ENCODE measurements at places on chromosomes 3 and 15. TPM values are rescaled to one million over a fixed set of nuclear protein-coding genes. Genes with fewer than 3 reads are reported as not detected.

GOLGA8K gene
- 0.75 TPM for total RNA-seq

GOLGA8M gene
- 2.7 TPM for total RNA-seq

ATP2C1 gene
- 69.2 TPM for total RNA-seq

FBXW12 gene
- not detected for total RNA-seq

C2CD4B gene
- not detected for total RNA-seq

CFAP161 gene
- total RNA-seq, result not detected

SLC24A5 gene
- total RNA-seq, result not detected

LRRC28 gene
- 27.6 TPM for total RNA-seq

- DNase-seq, result no peak
- no peaks in the 10 kb centered on the region for H3K4me1 ChIP-seq
- peaks cover 7% of the 10 kb centered on the region for H3K36me3 ChIP-seq
- no peak overlapping the region for H3K27ac ChIP-seq
- no peak overlapping the region for H3K4me3 ChIP-seq
Measured at GRCh38 chr15:74598126-74598842, 17.4 kb upstream of the CLK3 start.

- H3K4me1 ChIP-seq, result no peaks in the 10 kb centered on the region
- H3K4me3 ChIP-seq, result no peak overlapping the region
- H3K27ac ChIP-seq, result no peak overlapping the region
- peaks cover 13% of the 10 kb centered on the region for H3K27me3 ChIP-seq
Measured at GRCh38 chr15:101805605-101806345, 2.5 kb downstream of the OR4F6 start.

GRCh38 chr15:81292523-81293001 is 31.4 kb downstream of the STARD5 start:
- no peak for DNase-seq
- peaks cover 21% of the 10 kb centered on the region for H3K27me3 ChIP-seq
- peaks cover 3% of the 10 kb centered on the region for H3K4me1 ChIP-seq
- H3K4me3 ChIP-seq, result no peak overlapping the region
- H3K27ac ChIP-seq, result no peak overlapping the region

GRCh38 chr15:23857028-23857641 is 170.0 kb upstream of the NDN start:
- H3K4me1 ChIP-seq, result no peaks in the 10 kb centered on the region
- no peaks in the 10 kb centered on the region for H3K27me3 ChIP-seq
- no peaks in the 10 kb centered on the region for H3K36me3 ChIP-seq
- H3K4me3 ChIP-seq, result no peak overlapping the region
- DNase-seq, result no peak

DNA sequence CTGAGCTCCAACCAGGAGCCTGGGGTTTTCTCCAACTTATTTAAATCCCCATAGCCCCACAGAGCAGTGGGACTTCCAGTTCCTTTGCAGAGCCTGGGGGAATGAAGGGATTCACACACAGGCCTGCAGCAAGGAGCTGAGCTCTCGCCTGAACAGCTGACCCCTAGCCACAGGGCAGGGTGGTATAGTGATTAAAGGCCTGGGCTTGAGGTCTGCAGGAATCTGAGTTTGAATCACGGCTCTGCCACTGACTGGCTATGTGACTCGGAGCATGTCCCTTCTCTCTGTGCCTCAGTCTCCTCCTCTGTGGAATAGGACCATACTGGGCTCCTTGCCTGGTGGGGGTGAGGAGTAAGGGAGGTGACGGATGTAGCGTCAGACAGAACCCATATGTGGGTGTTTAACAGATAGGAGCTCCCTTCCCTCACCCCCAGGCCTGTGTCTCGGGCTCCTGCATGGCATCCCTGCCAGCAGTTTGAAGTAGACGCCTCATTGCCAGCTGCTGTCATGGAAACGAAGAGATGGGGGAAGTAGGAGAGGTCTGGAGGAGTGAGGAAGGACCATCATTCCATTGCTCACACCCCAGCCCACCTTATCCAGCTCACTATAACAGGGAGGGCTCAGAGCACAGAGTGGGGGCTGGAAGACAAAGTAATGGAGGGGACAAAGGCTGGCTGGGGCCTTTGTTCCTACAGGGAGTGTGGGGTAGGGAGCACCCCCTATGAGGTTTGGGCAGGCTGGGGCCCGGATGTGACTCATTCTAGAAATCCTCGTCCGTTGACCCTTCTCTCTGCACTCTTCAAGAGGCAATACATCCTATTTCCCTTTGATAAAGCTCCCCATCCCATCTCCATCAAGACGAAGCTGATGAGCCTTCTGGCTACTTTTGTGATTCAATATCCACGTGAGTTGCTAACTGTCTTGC is 14.8 kb downstream of the HRH1 start:
- peak overlapping the region; percentile 59 for H3K27ac ChIP-seq
- peaks cover 59% of the 10 kb centered on the region for H3K4me1 ChIP-seq
- H3K36me3 ChIP-seq, result peaks cover 11% of the 10 kb centered on the region
- no peaks in the 10 kb centered on the region for H3K27me3 ChIP-seq
- H3K4me3 ChIP-seq, result no peak overlapping the region
- DNase-seq, result no peak

DNA sequence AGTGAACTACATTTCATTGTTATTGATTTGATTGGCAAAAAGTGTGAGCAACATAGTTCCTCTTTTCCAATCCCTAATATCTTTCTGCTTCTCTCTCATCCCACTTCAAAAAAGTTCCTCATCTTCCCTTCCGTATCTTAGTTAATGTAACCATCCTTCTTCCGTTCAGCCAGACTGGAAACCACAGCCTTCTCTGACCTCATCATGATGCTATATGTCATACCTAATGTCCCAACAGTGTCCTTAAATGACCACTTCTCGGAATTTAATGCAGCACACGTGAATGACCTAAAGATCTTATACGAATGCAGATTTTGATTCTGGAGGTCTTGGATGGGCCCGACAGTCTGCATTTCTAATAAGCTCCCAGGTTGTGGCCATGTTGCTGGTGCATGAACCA is 320.3 kb upstream of the SATB1 start:
- no peaks in the 10 kb centered on the region for H3K27me3 ChIP-seq
- H3K4me1 ChIP-seq, result no peaks in the 10 kb centered on the region
- no peak overlapping the region for H3K27ac ChIP-seq
- no peak overlapping the region for H3K4me3 ChIP-seq
- H3K36me3 ChIP-seq, result no peaks in the 10 kb centered on the region

- H3K4me1 ChIP-seq, result peaks cover 12% of the 10 kb centered on the region
- no peak for DNase-seq
- no peak overlapping the region for H3K4me3 ChIP-seq
- peaks cover 39% of the 10 kb centered on the region for H3K36me3 ChIP-seq
- H3K27ac ChIP-seq, result peak overlapping the region; percentile 32
- H3K27me3 ChIP-seq, result no peaks in the 10 kb centered on the region
Measured at GRCh38 chr3:57659004-57659673, 33.7 kb downstream of the DENND6A start.

DNA sequence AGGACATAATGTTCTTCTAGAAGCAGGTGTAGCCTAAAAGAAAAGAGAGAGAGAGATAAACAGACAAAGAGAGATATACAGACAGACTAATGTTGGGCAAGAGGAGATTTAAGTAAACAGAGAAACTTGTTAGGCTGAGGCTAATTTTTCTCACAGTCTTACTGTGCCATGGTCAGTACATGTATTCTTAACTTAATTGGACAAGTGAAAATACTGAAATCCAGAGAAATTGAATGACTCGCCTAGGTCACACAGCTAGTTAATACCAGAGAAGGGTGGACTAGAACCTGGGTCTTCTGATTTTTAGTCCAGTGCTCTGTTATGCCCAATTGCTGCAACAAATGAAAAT is 6.7 kb upstream of the ZNF609 start:
- H3K4me3 ChIP-seq, result no peak overlapping the region
- no peak overlapping the region for H3K27ac ChIP-seq
- peaks cover 24% of the 10 kb centered on the region for H3K36me3 ChIP-seq
- peaks cover 5% of the 10 kb centered on the region for H3K4me1 ChIP-seq
- no peak for DNase-seq
- no peaks in the 10 kb centered on the region for H3K27me3 ChIP-seq

GRCh38 chr3:33877187-33877586 is 78.8 kb downstream of the PDCD6IP start:
- peaks cover 8% of the 10 kb centered on the region for H3K4me1 ChIP-seq
- DNase-seq, result no peak
- H3K27ac ChIP-seq, result no peak overlapping the region
- peaks cover 9% of the 10 kb centered on the region for H3K27me3 ChIP-seq
- peaks cover 5% of the 10 kb centered on the region for H3K36me3 ChIP-seq
- no peak overlapping the region for H3K4me3 ChIP-seq

DNA sequence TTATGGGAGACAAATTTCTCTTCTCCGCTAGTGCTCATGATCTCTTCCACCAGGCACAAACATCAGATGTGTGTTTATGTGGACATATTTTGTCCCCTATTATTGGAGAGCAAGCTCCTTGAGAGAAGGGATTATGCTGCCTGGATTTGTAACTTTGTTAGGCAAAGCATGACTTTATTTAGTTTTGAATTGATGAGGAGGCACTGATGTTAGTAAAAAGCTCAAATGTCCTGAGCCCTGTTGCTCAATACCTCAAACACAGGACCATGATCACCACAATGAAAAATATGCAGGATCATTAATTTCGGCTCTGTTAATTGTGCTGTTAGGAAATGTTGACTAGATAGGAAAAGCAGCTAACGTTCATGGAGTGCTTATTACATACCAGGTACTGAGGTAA is 29.1 kb downstream of the SCG5 start:
- peak overlapping the region; percentile 93 for H3K27ac ChIP-seq
- no peaks in the 10 kb centered on the region for H3K36me3 ChIP-seq
- no peak overlapping the region for H3K4me3 ChIP-seq

DNA sequence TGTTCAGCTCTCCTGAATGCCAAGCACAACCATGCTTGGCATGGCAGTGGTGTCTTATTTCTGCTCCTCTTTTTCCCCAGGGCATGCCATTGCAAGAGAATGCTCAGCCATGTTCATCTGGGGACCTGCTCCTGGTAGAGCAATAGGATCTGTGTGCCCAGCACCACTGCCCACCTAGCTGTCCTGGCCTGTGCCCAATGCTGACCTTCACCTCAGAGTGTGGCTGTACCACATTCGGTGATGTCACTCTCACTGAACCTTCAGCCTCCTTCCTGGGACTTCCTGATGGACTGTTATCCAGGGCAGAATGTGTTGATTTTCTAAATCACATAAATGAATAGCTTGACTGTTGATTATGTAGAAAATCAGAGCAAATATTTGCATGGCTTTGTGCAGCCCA is 42.0 kb downstream of the AGTR1 start:
- DNase-seq, result no peak
- no peaks in the 10 kb centered on the region for H3K27me3 ChIP-seq
- no peaks in the 10 kb centered on the region for H3K36me3 ChIP-seq
- H3K4me3 ChIP-seq, result no peak overlapping the region

DNA sequence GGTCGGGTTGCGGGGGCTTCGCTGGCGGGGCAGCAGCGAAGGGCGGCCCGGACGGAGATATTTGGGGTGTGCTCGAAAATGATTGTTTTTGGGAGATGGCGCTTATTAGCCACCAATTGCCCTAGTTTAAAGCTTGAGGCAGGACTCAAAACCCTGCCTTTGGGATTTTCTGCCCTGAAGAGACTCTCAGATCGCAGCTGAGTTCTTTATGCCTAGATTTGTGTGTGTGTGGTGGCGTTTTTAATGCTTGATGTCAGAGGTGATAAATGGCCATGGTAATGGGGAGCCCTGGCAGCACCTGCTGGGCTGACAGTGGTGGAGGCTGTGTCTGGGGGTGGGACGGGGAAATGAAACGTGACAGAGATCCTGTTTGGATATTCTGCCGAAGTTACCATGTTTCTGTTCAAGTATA is 604 bp downstream of the KCTD6 start:
- H3K27me3 ChIP-seq, result no peaks in the 10 kb centered on the region
- peaks cover 71% of the 10 kb centered on the region for H3K4me1 ChIP-seq
- no peak for DNase-seq
- H3K4me3 ChIP-seq, result peak overlapping the region; percentile 93
- peak overlapping the region; percentile 70 for H3K27ac ChIP-seq
- no peaks in the 10 kb centered on the region for H3K36me3 ChIP-seq

- peaks cover 5% of the 10 kb centered on the region for H3K4me1 ChIP-seq
- no peak overlapping the region for H3K4me3 ChIP-seq
- H3K36me3 ChIP-seq, result peaks cover 28% of the 10 kb centered on the region
- H3K27me3 ChIP-seq, result no peaks in the 10 kb centered on the region
- DNase-seq, result no peak
Measured at GRCh38 chr3:146529021-146529420, 15.4 kb downstream of the PLSCR1 start.

GRCh38 chr3:166388321-166388720 is 551.1 kb upstream of the BCHE start:
- no peak overlapping the region for H3K4me3 ChIP-seq
- no peaks in the 10 kb centered on the region for H3K36me3 ChIP-seq
- H3K27ac ChIP-seq, result no peak overlapping the region
- no peaks in the 10 kb centered on the region for H3K4me1 ChIP-seq

DNA sequence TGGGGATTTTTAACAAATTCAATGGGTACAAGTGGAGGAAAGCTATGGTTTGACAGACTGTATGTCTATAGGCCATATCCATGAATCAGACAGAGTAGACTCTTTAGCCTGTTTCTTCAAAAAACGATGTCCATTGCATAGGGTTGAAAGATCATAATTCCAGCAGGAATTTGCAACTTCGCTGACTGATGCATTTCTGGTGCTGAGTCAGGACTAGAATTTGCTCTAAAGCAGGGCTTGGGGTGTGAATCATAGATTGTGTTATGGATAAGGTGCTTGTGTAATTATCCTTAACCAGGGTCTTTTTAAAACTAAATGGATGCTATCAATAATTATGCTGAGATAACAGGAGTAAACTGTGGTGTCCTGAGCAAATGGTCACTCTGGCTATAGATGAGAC is 200.4 kb upstream of the TBC1D5 start:
- no peaks in the 10 kb centered on the region for H3K27me3 ChIP-seq
- H3K4me3 ChIP-seq, result no peak overlapping the region
- no peaks in the 10 kb centered on the region for H3K36me3 ChIP-seq
- H3K27ac ChIP-seq, result no peak overlapping the region
- peaks cover 1% of the 10 kb centered on the region for H3K4me1 ChIP-seq

Data from osteocyte (in vitro differentiated cells).